ENCODE measurements at places on chromosomes 6 and 20.

DNA sequence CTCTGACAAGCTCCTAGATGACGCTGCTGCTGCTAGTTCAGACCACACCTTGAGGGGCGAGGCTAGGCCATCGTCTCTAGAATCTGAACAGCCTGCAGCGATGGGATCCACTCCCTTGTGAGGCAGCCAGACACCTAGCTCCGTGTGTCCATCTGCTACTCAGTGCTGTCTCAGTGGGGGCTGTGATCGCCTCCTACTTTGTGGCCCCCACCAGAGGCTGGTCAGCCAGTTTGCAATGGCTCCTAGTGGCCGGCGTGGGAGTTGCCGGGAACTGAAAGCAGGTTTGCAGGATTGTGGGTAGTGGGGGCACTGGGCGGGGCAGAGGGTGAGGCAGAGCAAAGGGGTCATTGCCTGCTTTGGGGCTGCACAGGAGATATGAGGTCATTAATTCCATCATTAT lies 2.8 kb downstream of the CCN5 start:
- DNase-seq: no peak

DNA sequence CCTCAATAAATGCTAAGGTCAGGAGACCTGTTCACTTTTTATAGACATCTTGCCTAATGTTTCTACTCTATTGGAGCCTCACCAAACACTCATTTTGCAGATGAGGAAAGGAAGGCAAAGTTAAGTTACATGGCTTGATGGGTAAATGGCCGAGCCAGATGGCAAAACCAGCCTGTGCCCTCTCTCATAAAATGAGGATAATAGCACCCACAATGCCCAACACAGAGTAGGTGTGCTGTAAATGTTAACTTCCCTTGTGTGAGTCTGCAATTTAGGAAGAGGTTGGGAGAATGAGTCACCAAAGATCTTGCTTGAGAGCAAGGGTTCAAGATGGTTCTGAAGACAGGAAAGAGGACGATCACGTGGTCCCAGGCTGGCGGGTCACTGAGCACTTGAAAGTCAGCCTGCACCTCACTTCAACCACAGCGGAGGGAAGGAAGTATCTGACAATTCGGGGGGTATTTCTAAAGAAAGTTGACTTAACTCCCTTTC lies 3.3 kb downstream of the KCNK5 start:
- DNase-seq: no peak

- DNase-seq: no peak
These were observed 12.4 kb upstream of the TFAP2C start for GRCh38 chr20:56616716-56617115.

GRCh38 chr20:56417911-56418310 lies 5.9 kb downstream of the CASS4 start:
- DNase-seq: no peak

DNA sequence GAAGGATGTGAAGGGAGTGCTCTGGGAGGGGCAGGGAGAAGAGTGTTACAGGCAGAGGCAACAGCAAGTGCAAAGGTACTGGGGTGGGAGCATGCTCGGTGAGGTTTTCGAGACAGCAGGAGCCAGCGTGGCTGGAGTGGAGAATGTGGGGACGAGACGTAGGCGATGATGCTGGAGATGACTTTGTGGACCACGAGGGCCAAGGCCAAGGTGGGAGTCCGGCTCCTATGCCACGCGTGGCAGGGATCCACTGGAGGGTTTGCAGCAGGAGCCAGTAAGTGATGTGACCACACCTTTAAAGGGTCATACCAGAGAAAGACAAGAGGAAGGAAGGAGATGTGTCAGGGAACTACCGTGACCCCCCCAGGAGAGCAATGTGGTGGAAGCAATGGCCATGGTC lies 7.3 kb downstream of the PTGIS start:
- DNase-seq: no peak

- DNase-seq: no peak
These were observed 37.3 kb downstream of the RREB1 start for GRCh38 chr6:7144872-7145584.

GRCh38 chr6:161133963-161134362 lies 139.9 kb downstream of the AGPAT4 start:
- no peak for DNase-seq
